ENCODE measurements at places on chromosomes 7 and 10.

DNA sequence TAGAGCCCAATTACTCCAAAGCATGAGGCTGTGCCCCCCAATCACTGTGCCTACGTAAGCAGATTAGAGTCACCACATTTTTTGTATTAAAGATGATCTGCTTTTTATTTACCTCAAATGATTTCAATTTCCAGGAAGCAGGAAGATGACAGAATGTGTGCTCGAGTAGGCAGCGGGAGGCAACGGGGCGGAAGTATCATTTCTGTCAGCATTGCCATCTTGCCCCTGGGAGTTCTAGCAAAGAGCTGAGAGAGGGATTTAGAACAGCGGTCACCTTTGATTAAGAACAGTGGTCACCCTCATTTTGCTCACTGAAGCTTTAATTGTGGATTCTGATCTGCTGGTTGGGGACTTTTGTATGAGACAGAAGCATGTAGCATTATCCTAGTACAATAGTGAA lies 117.1 kb upstream of the FAM13C start:
- DNase-seq: no peak

- DNase-seq: no peak
These were observed 1.9 kb upstream of the DEPP1 start for GRCh38 chr10:44980309-44981171.

DNA sequence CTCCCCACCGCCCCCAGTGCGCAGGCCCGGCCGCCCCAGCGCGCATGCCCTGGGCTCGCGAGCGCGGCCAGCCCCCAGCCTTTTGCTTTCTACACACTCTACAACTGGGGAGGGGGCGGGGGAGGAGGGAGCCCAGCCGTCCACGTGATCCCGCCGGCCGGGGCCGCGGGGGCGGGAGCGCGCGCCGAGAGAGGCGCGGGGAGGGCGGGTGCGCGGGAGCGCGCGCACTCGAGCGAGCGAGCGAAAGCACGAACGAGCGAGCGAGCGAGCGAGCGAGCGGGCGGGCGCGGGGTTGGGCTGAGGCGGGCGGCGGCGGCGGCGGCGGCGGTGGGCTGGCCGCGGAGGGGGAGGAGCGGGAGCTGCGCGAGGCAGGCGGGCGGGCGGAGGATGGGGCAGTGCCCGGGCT lies at the start of gene AUTS2:
AUTS2 (plus strand) TSS at position 395 of the 406 bp plus-strand sequence. CDS start 1,179 bp downstream, outside the sequence.
- peak; percentile 78 for DNase-seq

GRCh38 chr7:76281006-76281705 lies 21.3 kb upstream of the HSPB1 start:
- no peak for DNase-seq

DNA sequence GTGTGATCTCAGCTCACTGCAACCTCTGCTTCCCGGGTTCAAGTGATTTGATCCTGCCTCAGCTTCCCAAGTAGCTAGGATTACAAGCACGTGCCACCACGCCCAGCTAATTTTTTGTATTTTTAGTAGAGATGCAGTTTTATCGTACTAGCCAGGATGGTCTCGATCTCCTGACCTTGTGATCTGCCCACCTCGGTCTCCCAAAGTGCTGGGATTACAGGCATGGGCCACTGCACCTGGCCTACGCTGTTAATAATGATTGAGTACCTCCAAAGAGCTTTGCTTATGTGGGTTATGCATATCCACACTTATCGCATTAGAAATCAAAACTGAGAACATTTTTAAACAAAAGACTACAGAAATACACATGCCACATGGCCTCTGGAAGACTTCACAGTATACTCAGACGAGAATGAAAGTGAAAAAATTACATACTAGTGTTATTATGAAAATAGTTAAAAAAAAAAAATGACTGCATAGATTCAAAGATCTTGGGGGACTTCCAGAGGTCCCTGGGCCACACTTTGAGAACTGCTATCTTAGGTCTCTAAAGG lies 25.4 kb downstream of the RPP38 start:
- DNase-seq: no peak

DNA sequence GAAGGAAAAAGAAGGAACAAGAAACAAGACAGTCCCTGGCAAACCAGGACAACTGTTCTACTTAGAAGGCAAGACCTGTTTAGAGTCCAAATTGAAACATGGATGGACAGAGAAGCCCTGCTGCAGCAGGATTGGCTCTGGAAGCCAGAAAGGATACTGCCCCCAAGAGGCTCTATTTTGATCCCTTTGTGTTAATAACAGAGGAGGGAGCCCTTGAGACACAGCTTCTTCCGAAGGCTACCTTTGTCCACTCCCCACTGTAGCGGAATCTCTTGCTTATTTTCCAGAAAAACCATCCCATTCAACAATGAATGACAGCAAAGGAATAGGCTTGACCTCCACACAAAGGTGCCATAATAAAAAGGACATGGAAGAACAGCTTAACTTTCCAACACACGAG lies 120.3 kb upstream of the FOXK1 start:
- DNase-seq: no peak

- no peak for DNase-seq
These were observed 606.8 kb downstream of the PTPRN2 start for GRCh38 chr7:157980774-157981173.

- DNase-seq: no peak
These were observed 13.7 kb upstream of the ANKRD22 start for GRCh38 chr10:88865281-88865876.

DNA sequence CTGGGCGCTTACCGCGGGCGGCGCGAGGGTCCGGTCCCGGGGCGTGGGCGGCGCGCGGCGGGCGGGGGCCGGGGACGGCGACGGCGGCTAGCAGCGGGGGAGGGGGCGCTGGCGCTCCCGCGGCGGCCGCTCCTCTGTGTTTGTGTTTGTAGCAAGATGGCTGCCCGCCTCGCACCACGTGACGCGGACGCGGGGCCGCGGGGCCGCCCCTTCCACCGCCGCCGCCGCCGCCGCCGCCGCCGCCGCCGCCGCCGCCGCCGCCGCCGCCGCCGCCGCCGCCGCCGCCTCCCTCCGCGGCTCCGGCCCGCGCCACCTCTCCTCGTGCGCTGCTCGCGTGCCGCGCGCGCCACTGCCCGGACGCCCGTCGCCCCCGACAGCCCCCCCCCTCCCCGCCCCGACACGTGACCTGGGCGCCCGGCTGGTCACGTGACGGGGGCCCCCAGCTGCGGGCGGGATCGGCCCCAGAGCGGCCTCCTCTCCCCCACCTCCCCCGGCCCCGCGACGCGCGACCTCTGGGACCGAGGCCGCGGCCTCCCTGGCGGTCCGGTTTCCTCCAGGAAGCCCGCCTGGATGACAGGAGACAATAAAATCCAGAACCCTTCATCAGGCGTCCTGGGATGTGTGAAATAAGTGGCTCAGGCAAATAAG lies at the start of gene GIGYF1:
GIGYF1 (minus strand) TSS at position 153 of the 648 bp plus-strand sequence. CDS start 6,012 bp downstream, outside the sequence.
- DNase-seq: peak; percentile 20

GRCh38 chr10:102154466-102155116 lies 2.4 kb downstream of the NOLC1 start:
- no peak for DNase-seq

DNA sequence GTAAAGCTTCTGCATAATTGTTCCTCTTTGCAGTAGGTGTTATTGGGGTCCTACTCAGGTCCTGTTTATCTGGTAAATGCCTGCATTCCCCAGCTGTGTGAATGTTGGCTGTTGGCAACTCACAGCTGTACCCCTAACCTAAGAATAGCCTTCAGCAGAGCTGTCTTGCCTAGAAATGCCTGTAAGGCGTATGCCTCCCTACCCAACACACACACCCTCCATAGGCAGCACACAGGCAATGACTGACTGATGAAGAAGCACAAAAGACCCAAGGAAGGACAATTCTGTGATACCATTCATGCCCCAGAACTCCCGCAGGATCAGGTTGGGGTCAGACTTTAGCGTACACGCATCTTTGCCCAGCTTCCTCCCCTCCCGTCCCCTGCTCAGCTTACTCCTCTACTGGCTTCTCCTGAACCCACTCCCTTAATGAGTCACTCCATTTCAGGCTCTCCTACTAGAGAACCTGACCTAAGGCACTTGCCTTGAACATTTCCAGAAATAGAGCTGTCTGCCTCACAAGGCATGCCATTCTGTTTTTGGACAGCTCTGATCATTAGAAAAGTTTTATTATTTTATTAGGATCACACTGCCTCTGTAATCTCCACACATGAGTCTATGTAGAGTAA lies 99.2 kb upstream of the PIK3CG start:
- DNase-seq: no peak

- peak; percentile 47 for DNase-seq
These were observed 86.1 kb upstream of the DNAJB6 start for GRCh38 chr7:157250605-157251228.

GRCh38 chr7:5646846-5647245 lies 134.6 kb downstream of the RNF216 start:
- peak; percentile 74 for DNase-seq

DNA sequence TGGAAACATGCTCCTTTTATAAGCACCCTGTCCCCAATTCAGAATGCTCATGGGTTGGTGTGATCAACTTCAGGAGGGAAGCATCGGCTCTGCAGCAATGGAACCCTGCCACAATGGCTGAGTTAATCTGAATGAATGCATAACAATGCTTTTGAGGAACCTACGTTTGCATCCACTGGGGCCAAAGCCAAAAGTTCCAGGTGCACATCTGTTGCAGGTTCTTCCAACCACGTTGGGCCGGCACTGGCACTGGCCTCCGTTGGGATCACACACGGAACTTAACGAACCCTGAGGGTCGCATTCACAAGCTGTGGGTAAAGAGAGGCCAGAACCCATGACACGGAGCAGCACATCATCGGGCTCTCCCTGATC lies 43.4 kb downstream of the LAMB1 start:
- DNase-seq: no peak

GRCh38 chr7:4712281-4713182 lies 30.4 kb downstream of the FOXK1 start:
- peak; percentile 29 for DNase-seq

DNA sequence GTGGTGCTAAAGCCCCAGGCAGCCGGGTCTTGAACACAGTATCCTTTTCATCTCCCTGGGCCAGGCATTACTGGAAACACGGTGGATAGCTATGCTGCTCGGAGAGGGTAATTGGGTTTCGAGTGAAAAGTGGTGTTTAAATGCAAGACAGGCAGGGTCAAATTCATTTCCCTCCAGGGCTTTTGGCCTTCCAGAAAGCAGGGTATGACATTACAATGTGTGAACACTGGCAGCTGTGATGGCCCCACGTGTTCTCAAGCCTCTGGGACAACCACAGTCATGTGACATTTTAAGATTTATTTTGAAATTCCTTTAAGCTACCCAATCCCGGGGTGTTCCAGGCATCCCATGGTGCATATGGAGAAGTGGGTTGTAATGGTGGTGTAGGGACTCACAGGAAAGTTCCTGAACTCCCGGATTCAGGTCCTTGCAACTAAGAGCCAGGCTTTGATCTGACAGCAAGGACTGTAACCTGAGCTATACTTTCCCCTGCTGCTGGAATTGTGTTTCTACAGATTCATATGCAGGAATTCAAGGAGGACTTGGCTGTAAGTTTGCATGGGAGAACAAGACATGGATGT lies 46.8 kb downstream of the INSYN2A start:
- DNase-seq: peak; percentile 63

GRCh38 chr10:126242397-126243260 lies 145.6 kb downstream of the ADAM12 start:
- DNase-seq: peak; percentile 92

DNA sequence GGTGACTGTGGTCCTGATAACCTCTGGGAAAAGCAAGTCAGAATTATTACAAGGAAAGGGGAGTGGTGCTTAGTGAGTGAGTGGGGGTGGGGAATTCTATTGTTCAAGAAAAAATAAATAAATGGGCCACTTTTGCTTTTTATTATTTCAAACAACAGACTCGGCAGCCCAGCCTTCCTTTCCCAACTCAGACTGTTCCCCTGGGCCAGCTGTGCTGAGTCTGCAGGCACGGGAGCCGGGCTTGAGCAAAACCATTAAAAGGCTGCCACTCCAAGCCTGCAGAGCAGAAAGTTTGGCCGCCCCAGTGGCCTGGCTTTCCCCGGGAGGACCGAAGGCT lies 90.0 kb downstream of the PLXNA4 start:
- no peak for DNase-seq

DNA sequence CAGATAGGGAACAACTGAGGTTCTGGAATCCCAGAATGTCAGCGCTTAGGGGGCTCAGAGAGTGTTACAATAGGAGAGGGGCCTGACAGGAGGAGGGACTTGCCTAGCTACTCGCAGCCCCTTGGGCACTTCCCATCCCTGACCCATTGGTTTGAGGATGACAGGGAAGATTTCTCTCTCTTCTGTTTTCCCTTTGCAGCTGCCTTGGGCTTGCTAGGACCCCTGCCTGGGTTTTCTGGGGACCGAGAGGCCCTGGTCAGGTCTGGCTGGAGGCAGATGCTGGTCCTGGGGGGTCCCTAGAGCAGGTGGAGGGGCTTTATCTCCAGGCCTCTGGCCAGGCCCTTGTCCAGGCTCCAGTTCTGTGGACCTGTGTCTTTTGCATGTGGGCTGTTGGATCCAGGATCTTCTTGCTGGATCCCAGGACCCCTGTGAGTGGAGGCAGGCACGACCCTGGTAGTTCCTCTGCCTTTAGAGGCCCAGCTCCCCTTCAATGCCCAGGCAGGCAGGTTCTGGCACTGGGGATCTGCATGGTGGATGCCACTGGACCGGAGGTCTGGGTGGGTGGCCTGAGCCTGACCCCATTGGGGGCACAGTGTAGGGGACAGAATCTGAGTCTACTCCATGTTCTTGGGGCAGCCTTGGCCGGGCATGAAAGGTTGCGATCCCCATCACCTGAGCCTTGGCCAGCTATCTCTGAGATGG lies 26.9 kb downstream of the RAMP3 start:
- DNase-seq: no peak

- DNase-seq: no peak
These were observed 5.2 kb downstream of the ADCY1 start for GRCh38 chr7:45579391-45579801.

DNA sequence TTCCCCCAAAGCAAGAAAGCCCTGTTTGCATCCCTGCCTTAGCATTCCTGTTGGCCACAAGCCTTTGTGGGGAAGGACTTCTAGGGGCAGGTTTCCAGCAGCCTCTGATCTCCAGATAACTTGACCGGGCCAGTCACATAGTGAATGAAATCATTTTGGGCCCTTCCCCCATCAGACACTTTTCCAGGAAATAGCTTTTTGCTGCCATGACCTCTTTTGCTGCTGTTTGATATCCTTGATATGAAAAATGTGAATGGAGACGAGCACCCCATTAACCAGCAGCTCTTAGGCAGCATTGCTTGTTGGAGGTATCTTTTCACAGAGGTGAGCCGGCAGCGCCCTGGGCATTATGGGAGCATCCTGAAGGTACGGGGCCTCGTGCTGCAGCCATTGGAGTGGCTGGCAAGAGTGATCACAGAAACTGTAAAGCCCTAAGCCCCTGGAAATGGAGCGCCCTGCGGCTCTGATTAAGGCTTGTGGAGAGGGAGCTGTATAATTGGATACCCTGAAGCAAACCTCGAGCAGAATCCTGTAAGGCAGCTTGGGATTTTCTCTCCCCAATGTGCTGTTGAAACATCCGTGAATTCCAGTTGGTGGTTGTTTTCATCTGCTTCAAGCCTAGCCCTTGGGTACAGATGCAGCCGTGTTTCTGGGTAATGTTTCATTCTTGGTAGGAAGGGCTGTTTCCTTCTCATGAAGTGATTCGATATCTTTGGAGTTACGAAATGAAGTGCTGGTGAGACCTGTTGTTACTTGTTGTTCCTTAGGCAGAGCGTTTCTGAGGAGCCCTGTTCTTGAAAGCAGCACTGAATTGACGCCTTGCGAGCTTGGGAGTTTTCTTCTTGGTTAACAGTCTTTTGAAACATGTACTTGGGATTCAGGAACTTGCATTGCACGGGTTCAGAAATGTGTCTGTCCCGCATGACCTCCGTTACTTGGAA lies 179.0 kb downstream of the PTEN start:
- peak; percentile 83 for DNase-seq

- no peak for DNase-seq
These were observed 213.7 kb downstream of the ITGB1 start for GRCh38 chr10:32744321-32744720.
